ENCODE measurements at places on chromosomes 12 and 14.

GRCh38 chr14:51609251-51609954 is 42.3 kb upstream of the FRMD6 start:
- no peak for DNase-seq

- no peak for DNase-seq
Measured at GRCh38 chr14:65771271-65771670, 358.7 kb downstream of the FUT8 start.

DNA sequence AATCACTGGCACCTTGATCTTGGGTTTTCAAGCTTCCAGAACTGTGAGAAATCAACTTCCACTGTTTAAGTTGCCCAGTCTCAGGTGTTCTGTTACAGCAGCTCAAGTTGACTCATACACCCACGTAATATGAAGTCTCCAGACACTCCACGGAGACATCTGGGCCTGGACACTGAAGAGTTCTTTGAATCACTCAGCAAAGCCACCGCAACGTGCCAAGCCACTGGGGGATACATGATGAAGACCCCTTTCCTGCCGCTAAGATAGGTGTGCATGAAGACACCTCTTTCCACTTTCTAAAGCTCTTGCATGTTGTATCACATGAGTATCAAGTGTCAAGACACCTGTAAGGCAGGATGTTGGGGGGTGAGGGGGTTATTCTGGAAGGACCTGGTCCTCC is 311.7 kb upstream of the RTL1 start:
- DNase-seq = no peak

GRCh38 chr14:53458368-53458814 is 305.3 kb upstream of the DDHD1 start:
- peak; percentile 28 for DNase-seq

DNA sequence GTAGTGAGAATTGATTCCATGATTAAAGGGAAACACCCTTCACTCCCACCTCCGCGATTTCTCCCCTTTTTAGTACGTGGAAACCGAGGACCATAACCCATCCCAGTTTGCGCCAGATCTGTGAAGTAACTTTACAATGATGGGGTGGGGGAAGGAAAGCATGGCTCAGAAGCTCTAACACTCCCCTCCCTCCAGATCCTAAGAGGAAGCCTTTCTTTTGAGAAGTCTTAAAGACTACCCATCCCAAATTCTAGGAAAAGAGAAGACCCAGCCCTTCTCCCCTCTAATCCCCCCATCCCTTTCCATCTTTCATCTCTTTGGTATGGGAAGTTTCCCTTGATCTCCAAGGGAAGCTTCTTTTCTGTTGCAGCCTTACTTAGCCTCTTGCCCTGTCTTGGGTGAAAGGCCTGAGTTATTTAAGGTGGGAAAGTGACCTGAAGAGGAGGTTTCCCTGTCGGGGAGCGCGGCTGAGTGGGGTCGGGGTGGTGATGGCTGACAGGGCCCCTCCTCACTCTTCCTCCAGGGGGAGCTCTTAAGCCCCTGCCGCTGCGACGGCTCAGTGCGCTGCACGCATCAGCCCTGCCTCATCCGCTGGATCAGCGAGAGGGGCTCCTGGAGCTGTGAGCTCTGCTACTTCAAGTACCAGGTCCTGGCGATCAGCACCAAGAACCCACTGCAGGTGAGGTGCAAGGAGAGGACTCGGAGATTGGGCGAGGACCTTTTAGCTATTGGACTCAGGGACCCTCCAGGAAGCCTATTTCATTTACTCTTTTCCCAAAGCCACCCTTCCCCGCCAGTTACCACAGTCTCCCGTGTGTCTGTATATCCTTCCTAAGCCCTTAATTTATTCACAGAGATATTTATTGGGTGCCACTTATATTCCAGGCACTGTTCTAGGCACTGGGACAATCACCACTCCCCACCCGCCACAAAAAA is 1.8 kb downstream of the MARCHF9 start:
- no peak for DNase-seq

DNA sequence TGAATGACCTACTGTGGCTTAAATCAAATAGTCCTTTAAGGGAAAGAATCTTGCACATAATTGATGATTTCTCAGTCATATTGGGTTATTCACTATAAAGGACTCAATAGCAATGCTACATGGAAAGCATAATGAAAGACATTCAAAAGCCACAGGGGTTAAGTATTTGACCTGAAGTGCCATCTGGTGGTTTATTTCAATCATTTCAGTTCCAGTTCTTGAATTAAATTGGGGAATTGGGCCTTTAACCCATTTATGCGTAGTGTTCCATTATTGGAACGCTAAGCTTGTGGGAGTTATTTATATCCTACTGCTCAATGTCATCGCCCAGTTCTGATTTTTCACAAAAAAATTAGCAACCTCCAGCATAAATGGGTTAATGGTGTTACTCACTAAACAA is 41.3 kb upstream of the C12orf71 start:
- DNase-seq = no peak

- DNase-seq = no peak
Measured at GRCh38 chr12:99201906-99202645, 445.5 kb upstream of the GARIN6 start.

- no peak for DNase-seq
Measured at GRCh38 chr12:70571705-70572268, 65.4 kb downstream of the PTPRB start.

DNA sequence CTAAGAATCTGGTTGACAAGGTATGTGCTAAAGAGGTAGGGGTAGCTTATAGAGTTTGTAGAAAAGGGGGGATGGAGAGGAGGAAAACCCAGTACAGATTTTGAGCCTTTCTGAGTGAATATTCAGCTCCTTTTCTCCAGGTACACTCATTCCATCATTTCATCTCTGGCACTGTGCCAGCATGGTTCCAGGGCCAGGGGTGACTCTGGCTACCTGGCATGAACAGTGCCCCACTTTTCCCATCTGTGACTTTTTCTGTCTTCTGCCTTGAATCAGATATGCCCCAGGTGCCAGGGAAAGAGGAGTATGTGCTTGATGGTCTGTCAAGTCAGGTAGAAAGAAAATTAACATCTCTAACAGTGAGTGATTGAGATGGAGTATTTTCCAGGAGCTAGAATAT is 175.7 kb downstream of the CACNA1C start:
- DNase-seq = no peak

- DNase-seq = peak; percentile 39
Measured at GRCh38 chr12:12661086-12661856, 34.7 kb downstream of the GPR19 start.

- DNase-seq = no peak
Measured at GRCh38 chr14:44567997-44568396, 60.9 kb upstream of the FSCB start.

GRCh38 chr12:75315518-75315917 is 14.6 kb downstream of the CAPS2 start:
- no peak for DNase-seq

- DNase-seq = peak; percentile 44
Measured at GRCh38 chr14:39050389-39050788, 52.6 kb downstream of the SEC23A start.

- no peak for DNase-seq
Measured at GRCh38 chr12:11939223-11939622, 131.5 kb upstream of the BCL2L14 start.

DNA sequence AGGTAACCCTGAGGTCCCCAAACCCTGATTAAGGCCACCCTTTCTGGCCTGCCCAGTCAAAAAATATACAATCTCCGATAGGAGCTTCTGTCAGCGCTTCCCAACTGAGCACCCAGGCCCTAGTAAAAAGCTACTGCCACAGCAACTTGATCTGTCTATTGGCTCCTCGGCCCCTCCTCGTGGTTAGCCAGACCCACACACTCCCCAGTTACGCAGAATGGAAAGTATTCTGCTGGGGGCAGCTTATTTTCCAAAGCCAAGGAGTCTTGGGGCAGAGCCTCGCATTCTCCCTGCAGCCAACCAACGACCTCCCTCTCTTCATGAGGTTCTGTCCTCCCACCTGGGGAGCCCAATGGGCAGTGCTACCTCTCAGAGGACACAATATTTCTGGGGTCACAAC is 32.1 kb downstream of the FMNL3 start:
- no peak for DNase-seq

DNA sequence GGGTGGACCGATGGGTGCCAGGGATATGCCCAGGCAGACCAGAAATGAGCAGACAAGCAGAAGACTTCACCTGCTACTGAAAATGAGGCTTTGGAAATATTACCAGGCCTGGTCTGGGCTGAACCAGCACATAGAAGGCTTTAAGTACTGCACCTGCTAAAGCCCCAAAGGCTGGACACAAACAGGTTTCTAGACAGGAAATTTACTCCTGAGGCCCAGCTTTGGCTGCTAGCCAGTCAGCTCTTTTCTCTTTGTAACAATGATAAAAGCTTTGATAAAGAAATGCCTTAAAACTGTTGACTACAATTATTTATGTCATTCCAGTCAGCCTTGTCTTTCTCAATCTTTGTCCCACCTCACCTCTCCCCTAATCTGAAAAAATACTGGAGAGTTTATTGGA is 228.9 kb upstream of the EGLN3 start:
- no peak for DNase-seq

DNA sequence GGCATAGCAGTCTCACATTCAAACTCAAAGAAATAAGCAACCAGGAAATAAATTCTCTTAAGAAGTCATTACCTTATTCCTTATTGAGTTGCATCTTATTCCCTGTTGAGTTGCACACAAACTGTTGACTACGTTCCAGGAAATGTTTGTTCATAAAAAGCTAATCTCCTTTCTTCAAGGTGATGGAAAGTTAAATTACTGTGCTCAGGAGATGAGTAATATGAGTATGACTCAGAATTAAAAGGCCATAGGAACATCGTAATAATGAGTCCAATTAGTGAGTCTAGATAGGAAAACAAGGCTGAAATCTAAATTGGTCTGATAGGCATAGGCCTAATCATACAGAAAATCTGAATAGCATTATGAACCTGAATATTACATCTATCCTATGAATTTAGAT is 203.1 kb downstream of the SLC2A13 start:
- DNase-seq = no peak

Data from AG09319 (cell line).